ENCODE measurements at places on chromosomes 3 and 15.
A peak's percentile ranks its signal among the peaks of the same experiment; 100 is the strongest.

DNA sequence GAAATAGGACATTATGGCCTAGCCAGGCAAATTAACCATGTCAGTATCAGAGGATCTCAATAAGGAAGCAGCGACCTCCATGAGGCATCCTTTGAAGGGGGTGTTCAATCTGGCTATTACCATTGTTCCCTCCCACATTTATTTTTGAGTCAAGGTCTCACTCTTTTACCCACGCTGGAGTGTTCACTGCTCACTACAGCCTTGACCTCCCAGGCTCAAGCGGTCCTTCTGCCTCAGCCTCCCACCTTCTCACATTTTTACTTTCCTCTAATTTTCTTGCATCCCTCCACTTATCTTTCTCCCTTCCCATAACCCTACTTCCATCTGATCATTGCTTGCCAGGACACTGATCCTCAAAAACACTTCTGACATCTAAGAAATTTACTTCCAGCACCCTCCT, 654.0 kb upstream of the NR2F2 start:
- DNase-seq = no peak

DNA sequence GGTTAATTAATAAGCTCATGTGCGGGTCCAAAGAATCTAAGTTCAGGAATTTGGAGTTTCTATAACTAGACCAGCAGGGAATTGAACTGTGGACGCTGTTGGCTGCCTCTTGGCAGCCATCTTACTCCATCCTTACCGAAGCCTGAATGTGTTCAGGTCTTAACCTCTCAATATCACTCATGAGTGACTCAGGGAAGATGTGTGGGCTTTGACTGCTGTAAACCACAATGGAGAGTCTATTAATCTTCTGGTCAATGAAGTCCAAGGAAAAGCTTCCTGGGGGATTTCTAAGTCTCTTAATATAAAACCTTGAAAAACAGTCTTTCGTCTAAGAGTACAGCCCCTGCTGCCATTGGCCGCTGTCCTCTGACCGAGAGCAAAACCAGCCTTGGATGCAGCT, 46.7 kb upstream of the OXTR start:
- no peak for DNase-seq

DNA sequence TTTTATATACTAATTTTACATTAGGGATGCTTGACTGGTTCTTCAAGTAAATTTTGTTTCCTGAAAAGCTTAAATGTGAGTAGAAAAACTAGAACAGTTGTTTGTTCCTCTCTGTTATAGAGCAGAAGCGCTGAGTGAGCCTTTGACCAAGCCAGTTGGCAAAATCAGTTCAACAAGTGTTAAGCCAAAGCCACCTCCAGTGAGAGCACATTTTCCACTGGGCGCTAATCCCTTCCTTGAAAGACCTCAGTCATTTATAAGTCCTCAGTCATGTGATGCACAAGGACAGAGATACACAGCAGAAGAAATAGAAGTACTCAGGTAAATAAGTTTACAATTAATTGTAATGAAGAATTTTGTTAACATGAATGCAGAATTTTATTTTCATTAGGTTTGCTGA, 14.6 kb downstream of the CAPN7 start:
- DNase-seq = no peak

GRCh38 chr15:67884514-67885174, 44.8 kb upstream of the RNU6-1 start:
- peak; percentile 85 for DNase-seq

- DNase-seq = no peak
These were observed 68.9 kb downstream of the TFRC start for GRCh38 chr3:196012941-196013476.

GRCh38 chr3:150582620-150583019, 20.5 kb upstream of the SELENOT start:
- DNase-seq = no peak

DNA sequence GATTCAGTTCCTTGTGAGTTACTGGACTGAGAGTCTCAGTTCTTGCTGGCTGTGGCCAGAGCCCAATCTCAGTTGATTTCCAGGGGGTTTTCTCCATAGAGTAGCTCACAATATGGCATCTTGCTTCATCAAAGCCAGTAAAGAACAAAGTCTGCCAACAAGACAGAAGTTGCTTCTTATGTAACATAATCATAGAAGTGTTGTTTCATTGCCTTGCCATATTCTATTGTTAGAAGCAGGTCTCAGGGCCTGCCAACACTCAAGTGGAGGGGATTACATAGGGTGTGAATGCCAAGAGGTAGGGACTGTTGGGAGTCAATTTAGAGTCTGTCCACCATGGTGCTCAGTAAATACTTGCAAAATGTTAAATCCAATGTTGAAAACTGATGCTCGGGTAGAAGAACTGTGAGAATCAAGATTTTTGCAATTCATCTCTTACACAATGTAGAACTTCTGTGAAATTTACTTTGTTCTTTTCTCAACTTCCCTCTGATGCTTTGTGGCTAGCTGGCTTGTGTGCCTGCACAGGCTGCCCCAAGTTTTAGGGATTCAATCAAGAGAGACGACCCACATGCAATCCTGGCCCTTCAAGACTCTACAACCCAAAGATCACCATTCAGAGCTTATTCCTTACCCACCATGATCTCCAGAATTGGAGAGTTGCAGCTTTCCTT, 13.3 kb upstream of the PXYLP1 start:
- no peak for DNase-seq

DNA sequence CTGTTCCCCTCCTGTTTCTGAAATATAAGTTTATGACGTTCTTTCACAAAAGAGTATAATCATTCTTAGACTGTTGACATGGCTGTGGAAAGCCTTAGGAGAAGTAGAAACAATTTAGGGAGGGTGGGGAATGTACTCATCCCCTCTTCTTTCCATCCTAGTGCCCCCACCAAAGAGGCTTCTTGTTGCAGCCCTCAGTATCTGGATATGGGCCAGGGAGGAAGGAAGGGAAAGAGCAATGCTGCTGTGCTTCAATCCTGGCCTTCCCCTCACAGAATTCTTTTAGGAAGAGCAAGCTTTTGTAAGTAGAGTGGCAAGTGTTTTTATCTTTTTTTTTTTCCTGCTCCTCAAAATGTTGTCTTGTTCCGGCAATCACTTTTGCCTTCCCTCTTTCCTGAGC, 1.7 kb downstream of the INAFM2 start:
- no peak for DNase-seq

- no peak for DNase-seq
These were observed 266.4 kb upstream of the GOLIM4 start for GRCh38 chr3:168362156-168362555.

DNA sequence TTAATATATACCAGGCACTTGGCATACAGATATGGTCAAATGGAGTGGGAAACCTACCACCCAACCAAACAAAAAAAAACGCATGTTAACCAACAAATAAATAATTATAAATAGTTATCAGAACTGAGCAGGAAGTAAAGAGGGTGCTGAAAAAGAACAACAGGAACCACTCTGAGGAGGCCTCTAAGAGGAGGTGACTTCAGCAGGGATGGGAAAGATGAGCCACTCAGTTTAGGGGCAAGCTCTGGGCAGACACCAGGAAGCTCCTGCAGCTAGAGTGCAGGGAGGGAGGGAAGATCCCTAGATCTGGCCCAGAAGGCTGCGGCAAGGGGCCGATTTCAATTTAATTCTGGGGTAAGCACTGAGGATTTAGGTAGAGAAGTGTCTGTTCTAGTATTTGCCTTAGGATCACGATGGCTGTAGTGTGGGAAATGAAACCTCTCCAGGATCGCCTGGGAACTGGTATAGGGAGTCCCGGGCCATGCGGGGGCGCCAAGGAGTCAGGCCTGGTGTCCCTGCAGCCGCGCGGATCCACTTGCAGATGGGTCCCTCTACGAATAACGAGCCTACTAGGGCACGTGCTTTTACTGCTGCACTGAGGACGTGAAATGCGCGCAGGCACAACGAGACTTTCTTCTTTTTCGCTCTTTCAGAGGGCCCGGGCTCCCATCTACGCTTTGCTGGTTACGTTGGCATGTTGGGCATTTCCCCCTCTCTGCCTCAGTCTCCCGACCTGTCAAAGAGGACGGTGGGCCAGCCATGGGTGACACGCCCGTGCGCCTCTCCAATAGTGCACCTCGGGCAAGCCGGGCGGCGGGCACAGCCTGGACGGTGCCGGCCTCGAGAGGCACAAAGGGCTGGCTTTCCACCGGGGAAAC, 1.5 kb upstream of the LIMD1 start:
- DNase-seq = peak; percentile 91

DNA sequence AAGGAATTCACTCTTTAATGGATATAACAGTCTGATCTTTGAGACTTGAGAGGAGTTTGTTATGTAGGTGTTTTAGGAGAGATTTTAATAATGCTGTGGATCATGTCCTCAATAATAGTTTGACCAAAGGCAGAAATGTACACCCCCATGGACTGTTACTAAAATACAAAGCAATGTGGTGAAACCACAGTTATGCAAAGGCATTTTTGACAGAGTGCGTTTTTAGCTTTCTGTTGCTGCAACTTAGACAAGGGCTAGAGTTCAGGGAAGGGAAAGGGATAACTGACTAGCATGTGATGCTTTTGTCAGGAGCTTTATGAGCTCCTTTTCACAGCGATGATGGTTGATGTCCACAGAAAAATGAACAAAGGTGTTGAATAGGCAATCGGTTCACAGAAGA, 3.6 kb upstream of the STARD5 start:
- DNase-seq = no peak

GRCh38 chr3:168865022-168865551, 769.4 kb upstream of the GOLIM4 start:
- DNase-seq = no peak

DNA sequence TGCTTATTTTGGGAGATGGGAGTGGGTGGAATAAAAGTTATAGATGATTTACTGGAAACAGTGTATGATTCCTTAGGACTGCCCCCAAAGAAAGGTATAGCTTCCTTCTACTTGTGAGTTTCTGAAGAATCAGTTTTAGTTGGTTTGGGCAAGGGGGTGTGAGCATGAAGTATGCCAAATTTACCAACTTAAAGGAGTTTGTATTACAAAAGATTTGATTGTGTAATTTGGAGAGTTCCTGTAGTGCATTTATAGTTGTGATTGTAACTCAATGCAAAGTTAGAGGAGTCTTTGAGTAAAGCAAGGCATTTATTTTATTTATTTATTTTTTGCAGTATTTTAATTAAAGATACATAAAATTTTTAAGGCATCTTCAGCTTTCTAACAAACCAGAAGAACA, 42.8 kb downstream of the TSC22D2 start:
- DNase-seq = no peak

GRCh38 chr3:39381432-39381831, 1.7 kb upstream of the SLC25A38 start:
- DNase-seq = peak; percentile 6

- no peak for DNase-seq
These were observed 267.8 kb upstream of the CNTN4 start for GRCh38 chr3:1830851-1831250.

- no peak for DNase-seq
These were observed 23.4 kb downstream of the SACM1L start for GRCh38 chr3:45712434-45713110.
